ENCODE measurements at places on chromosomes 2 and 18.

DNA sequence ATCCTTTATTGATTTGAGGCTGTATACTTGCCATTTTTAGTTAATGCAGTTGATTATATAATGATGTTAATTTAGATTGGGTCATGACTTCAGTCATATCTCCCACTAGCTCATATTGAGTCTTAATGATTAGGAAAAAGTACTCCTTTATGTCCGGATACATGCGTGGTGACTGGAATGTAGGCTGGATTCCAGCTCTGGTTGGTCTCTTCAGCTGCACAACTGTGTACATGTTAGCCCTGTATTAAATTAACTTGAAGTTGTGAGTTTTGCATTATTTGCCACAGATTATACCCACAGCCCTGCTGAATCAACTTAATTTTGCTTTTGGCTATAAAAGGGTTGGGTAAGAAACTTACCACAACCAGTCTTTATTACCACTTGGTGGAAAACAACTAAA lies 22.5 kb downstream of the MOB4 start:
- DNase-seq = no peak

- no peak for DNase-seq
Observed at GRCh38 chr2:132438691-132439090, 22.1 kb downstream of the GPR39 start.

- DNase-seq = no peak
Observed at GRCh38 chr18:39424261-39424660, 1858.7 kb upstream of the CELF4 start.

- peak; percentile 85 for DNase-seq
Observed at GRCh38 chr2:85887566-85888019, 1.2 kb downstream of the ST3GAL5 start.

GRCh38 chr2:88188748-88189147 lies 18.6 kb downstream of the THNSL2 start:
- no peak for DNase-seq

DNA sequence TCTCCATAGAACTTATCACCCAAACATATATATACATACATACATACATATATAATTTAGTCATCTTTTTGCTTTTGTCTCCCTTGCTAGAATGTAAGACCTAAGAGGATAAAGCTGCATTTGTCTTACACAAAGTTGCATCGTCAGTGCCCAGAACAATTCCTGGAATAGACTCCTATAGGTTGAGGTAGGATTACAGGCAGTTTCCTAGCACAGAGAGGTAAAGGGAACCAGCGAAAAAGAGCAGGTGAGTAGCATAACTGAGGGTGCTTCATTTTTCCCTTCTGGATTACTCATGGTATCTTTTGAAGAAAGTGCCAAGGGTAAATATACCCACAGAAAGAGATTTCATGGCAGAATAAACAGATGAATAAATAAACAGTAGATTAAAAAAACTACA lies 68.1 kb upstream of the AMMECR1L start:
- DNase-seq = no peak

- DNase-seq = no peak
Observed at GRCh38 chr2:202361108-202361507, 15.0 kb upstream of the BMPR2 start.

DNA sequence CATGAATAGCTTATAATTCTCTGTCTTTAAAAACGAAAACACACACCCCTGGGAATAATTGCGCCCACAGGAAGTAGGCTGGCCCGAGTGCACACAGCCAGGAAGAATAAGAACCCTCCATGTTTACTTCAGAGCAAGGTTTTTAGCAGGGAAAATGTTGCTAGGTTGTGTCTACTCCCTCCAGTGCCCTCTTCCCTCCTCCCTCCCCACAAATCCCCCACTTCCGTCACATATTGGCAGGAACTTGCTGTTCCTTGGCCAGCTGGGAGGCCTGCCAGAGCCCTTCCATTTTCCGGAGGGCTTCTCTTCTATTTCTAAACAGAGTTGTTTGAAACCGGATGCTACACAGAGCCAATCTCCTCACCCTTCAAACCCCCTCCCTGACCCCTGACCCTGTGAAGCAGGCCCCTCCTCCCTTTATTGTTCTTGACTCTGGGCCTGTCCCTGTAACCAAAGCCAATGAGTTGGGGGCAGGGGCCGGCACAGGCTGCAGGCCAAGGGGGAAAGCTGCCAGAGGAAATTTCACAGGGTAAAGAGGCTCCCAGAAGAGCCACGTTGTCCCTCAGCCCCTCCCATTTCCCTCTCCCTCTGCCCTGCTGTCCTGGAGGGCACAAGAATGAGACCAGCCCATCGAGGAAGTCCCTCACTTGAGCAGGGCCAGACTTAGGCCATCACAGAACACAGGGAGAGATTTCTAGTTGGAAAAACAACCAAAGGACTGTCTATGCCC lies 49.8 kb upstream of the LGALSL start:
- peak; percentile 79 for DNase-seq

- DNase-seq = no peak
Observed at GRCh38 chr2:161355106-161355505, 46.9 kb downstream of the PSMD14 start.

GRCh38 chr18:26442126-26442525 lies 106.2 kb downstream of the KCTD1 start:
- DNase-seq = no peak

DNA sequence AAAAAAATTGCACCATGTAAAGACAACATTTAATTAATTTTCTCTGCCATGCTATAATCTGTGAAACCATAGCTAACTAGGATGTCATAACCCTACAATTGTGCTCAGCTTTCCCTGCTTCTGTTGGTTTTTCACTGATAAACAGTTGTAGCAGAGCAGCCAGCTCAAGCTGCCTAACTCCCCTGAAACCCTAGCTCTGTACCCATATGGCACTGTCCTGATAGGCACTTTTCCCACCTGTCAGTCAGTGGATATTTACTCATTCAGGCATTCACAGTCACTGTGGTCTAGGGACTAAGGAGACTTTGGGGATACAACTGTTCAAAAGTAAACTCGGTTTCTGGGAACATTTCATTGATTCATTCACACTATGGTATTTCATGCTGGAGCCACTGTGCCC lies 407.0 kb downstream of the DSEL start:
- no peak for DNase-seq

- no peak for DNase-seq
Observed at GRCh38 chr2:56244506-56244905, 60.7 kb downstream of the CCDC85A start.

- DNase-seq = no peak
Observed at GRCh38 chr2:218162814-218163213, 3.9 kb downstream of the CXCR1 start.

- DNase-seq = no peak
Observed at GRCh38 chr2:72827966-72828646, 2.3 kb upstream of the EXOC6B start.

- no peak for DNase-seq
Observed at GRCh38 chr18:48775372-48776155, 175.2 kb downstream of the SMAD7 start.

- no peak for DNase-seq
Observed at GRCh38 chr2:167335541-167335992, 447.3 kb downstream of the XIRP2 start.

DNA sequence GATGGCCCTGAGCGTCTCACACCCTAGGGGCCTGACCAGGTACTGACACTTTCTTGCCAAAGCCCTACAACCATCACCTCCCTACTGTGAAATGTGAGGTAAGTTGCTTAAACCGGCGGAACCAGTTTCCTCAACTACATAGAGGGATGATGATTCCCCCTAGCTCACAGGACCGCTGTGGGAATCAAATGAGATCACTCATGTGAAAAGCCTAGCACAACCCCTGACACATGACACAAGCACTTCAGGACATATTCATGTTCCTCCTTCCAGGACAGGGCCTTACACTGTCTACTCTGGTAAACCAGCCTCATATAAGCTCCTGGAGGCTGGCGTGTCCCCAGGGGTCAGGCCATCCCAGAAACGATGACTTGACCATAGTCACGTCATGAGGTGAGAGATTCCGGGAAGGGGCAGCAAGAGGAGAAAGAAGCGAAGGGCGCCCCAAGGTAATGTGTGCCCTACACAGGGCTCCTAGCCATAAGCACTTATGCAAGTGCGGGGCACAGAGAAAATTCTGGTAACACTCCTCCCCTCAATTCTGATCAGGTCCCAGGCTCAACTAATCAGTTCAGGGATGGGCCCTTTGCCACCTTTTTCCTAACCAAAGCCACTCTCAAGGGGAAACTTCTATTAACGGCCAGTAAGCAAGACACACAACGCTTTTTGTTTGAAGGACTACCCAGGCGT lies 49.5 kb downstream of the C2orf42 start:
- no peak for DNase-seq
